GM23338 (cell line): ENCODE measurements at places on chromosomes 13 and 19. TPM values are rescaled to one million over a fixed set of nuclear protein-coding genes. Genes with fewer than 3 reads are reported as not detected.

SRRM5 gene
- total RNA-seq: not detected in 2 replicates

CRLF1 gene
- 17.1 and 18.1 TPM in 2 replicates for total RNA-seq

FIZ1 gene
- total RNA-seq: 10.1 and 12.6 TPM in 2 replicates

SOX21 gene
- 3.5 and 4.7 TPM in 2 replicates for total RNA-seq

ZAR1L gene
- 0.23 and 0.56 TPM in 2 replicates for total RNA-seq

GDF15 gene
- total RNA-seq: 15.7 and 19.8 TPM in 2 replicates

ANGPTL4 gene
- 1.4 and 2.2 TPM in 2 replicates for total RNA-seq

ZNF723 gene
- 0.59 TPM in 1 of 2 replicates, not detected in the other for total RNA-seq

CEACAM3 gene
- total RNA-seq: not detected in 2 replicates

ADGRE3 gene
- not detected in 2 replicates for total RNA-seq

DNA sequence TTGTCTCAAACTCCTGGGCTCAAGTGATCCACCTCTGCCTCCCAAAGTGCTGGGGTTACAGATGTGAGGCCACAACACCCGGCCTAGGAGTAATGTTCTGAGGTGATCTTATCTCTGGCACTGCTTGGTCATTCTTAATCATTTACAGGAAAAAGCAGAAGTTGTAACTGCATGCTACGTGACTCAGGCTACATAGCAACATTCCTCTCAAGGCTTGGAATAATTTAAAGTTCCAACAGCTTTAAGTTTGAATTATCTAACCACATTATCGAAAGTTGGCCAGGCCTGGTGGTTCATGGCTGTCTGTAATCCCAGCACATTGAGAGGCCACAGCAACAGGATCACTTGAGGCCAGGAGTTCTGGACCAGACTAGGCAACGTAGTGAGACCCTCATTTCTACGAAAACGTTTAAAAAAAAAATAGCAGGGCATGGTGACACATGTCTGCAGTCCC lies 3.9 kb upstream of the B9D2 start:
- H3K27me3 ChIP-seq: no peaks in the 10 kb centered on the region
- no peak overlapping the region for H3K4me3 ChIP-seq
- no peak for DNase-seq

DNA sequence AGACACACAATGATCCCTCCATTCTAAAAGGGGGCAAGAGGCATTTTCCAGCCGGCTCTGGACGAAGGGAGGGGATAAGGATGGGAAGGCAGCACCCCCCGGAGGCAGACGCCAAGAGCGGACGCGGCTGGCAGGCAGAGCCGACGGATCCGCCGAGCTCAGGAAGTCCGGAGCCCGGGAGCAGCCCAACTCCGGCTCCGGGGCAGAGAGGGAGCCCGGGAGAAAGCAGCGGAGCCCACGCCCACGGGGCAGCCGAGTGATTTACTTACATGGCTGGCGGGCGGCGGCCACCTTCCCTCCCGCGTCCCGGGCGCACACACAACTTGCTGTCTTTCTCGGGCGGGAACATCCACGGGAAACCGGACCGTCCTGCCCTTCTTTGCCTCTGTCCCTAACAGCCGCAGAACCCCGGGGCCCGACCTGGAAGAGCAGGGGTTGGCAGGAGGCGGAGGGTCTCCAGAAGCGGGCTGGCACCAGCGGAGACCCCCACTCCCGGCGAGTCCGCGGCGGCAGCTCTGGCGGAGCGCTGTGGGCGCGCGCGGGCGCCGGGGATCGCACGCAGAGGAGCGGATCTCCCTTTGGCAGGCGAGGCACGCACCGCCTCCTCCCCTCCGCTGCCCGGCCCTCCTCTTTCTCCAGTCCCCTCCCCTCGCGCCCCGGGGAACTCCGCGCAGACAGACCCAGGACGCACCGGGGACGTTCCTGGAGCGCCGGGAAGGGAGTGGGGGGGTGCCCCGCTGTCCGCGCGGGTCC lies at the start of gene LHFPL6:
LHFPL6 (minus strand) TSS at position 580 of the 753 bp plus-strand sequence.
- no peaks in the 10 kb centered on the region for H3K36me3 ChIP-seq
- no peak within 1 kb of the TSS for H3K27ac ChIP-seq
- peaks cover 12% of the 10 kb centered on the region for H3K4me1 ChIP-seq
- DNase-seq: peak; percentile 88
- peaks cover 45% of the 10 kb centered on the region for H3K27me3 ChIP-seq

DNA sequence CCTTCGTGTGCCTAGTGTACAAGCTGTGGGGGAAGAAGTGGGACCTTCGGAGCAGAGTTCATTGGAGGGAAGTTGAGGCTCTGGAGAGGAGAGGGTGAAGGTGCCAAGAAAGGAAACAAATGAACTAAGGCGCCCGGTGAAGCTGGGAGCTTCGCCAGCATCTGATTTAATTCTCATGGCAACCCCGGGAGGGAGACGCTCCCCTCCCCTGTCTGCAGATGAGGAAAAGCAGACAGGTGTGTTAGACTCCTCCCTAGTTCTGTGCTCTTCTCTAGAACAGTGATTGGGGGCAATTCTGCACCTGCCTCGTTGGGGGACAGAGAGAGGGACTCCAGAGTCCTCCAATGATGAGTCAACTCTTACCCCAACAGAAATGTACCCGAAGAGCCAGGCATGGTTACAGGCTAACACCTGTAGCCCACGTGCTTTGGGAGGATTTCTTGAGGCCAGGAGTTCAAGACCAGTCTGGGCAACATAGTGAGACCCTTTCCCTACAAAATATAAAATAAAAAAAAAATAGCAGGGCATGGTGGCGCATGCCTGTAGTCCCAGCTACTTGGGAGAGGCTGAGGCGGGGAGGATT lies 4.2 kb downstream of the SSC5D start:
- H3K4me1 ChIP-seq: peaks cover 14% of the 10 kb centered on the region; the same call in 1 of the 2 replicates
- H3K4me3 ChIP-seq: no peak overlapping the region
- no peak for DNase-seq
- H3K27me3 ChIP-seq: no peaks in the 10 kb centered on the region
- H3K27ac ChIP-seq: no peak overlapping the region

DNA sequence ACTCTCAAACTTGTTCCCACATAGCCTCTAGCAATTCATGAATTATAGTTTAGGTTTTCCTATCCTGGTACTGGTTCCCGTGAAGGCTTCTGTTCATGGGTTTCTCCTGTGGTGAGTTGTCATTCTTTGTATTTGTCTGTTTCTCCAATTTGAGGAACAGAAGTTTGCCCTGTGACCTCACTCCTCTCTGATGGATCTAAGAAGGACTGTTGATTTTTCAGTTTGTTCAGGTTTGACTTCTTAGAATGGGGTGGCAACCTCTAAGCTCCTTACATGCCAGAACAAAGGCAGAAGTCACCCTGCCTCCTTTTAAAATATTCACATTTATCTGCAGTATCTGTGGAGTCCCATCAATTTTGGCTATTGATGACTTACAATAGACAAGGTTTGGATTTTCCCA lies 354.0 kb downstream of the SPRY2 start:
- DNase-seq: no peak
- H3K4me3 ChIP-seq: no peak overlapping the region
- no peaks in the 10 kb centered on the region for H3K4me1 ChIP-seq
- no peak overlapping the region for H3K27ac ChIP-seq
- no peaks in the 10 kb centered on the region for H3K36me3 ChIP-seq

GRCh38 chr19:1672038-1672768 lies 19.8 kb upstream of the TCF3 start:
- no peak overlapping the region for H3K27ac ChIP-seq
- no peaks in the 10 kb centered on the region for H3K36me3 ChIP-seq
- peaks cover 99% of the 10 kb centered on the region for H3K27me3 ChIP-seq
- DNase-seq: peak; percentile 52

DNA sequence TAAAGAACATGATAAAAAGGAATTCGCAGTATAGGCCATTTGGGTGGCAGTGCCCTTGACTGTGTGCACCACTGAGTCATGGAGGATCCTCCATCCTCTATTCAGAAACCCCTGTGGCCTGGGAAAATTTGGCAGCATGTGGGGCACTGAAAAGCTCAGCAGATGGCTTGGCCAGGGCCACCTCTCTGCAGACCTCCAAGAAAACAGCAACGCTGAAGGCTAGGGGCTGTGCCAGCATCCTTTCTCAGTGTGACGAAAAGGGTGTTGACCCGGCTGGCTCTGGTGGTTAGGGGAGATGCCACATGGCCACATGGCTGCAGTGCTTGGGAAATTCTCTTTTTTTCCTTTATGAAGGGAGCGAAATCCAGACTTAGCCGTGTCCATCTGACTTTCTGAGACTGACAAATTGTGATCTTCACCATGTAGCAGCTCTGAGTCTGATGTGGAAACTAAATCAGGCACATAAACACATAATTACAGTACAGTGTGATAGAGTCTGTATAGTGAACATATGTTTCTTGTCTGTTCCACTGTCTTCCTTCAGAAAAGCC lies 178.0 kb downstream of the KCTD12 start:
- no peak for DNase-seq
- H3K4me1 ChIP-seq: no peaks in the 10 kb centered on the region
- H3K36me3 ChIP-seq: no peaks in the 10 kb centered on the region
- H3K4me3 ChIP-seq: no peak overlapping the region
- no peak overlapping the region for H3K27ac ChIP-seq
- no peaks in the 10 kb centered on the region for H3K27me3 ChIP-seq

- H3K4me1 ChIP-seq: peaks cover 14% of the 10 kb centered on the region
- H3K27ac ChIP-seq: peak overlapping the region; percentile 88
- H3K4me3 ChIP-seq: peak overlapping the region; percentile 99
- H3K27me3 ChIP-seq: no peaks in the 10 kb centered on the region
- DNase-seq: peak; percentile 89
These were observed 920 bp upstream of the TIMM13 start for GRCh38 chr19:2428321-2428690.

- H3K27me3 ChIP-seq: no peaks in the 10 kb centered on the region
- no peak overlapping the region for H3K4me3 ChIP-seq
These were observed 24.4 kb downstream of the PLA2G4C start for GRCh38 chr19:48085904-48086864.

GRCh38 chr19:36876993-36877938 lies 26.6 kb downstream of the ZNF345 start:
- no peaks in the 10 kb centered on the region for H3K27me3 ChIP-seq
- peaks cover 64% of the 10 kb centered on the region for H3K36me3 ChIP-seq
- no peaks in the 10 kb centered on the region for H3K4me1 ChIP-seq
- H3K4me3 ChIP-seq: no peak overlapping the region; the same call in 1 of the 2 replicates
- H3K27ac ChIP-seq: no peak overlapping the region
- peak; percentile 3 for DNase-seq

GRCh38 chr19:7997809-7998480 lies 7.5 kb downstream of the ELAVL1 start:
- no peaks in the 10 kb centered on the region for H3K27me3 ChIP-seq
- no peak for DNase-seq
- no peak overlapping the region for H3K4me3 ChIP-seq
- H3K4me1 ChIP-seq: peaks cover 32% of the 10 kb centered on the region

GRCh38 chr13:30734439-30734838 lies 904 bp upstream of the ALOX5AP start:
- H3K27ac ChIP-seq: no peak overlapping the region
- DNase-seq: no peak
- no peaks in the 10 kb centered on the region for H3K27me3 ChIP-seq
- no peak overlapping the region for H3K4me3 ChIP-seq
- H3K36me3 ChIP-seq: no peaks in the 10 kb centered on the region
- peaks cover 4% of the 10 kb centered on the region; the same call in 1 of the 2 replicates for H3K4me1 ChIP-seq

DNA sequence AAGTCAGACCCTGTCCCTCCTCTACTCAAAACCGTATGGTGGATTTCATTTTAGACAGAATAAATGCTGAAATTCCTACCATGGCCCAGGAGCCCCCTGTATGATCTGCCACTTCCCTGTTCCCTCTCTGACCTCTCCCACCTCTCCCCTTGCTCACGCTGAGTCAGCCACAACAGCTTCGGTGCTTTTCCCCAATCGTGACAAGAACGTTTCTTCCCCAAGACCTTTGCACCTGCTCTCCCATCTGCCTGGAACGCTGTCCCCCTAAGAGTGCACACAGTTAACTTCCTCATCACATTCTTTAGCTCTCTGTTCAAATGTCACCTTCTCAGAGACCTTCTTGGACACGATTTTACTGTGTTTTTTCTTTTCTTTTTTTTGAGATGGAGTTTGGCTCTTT lies 2.3 kb downstream of the VRK3 start:
- no peak overlapping the region for H3K27ac ChIP-seq
- no peak for DNase-seq
- H3K27me3 ChIP-seq: no peaks in the 10 kb centered on the region
- no peaks in the 10 kb centered on the region; the same call in 1 of the 2 replicates for H3K36me3 ChIP-seq

DNA sequence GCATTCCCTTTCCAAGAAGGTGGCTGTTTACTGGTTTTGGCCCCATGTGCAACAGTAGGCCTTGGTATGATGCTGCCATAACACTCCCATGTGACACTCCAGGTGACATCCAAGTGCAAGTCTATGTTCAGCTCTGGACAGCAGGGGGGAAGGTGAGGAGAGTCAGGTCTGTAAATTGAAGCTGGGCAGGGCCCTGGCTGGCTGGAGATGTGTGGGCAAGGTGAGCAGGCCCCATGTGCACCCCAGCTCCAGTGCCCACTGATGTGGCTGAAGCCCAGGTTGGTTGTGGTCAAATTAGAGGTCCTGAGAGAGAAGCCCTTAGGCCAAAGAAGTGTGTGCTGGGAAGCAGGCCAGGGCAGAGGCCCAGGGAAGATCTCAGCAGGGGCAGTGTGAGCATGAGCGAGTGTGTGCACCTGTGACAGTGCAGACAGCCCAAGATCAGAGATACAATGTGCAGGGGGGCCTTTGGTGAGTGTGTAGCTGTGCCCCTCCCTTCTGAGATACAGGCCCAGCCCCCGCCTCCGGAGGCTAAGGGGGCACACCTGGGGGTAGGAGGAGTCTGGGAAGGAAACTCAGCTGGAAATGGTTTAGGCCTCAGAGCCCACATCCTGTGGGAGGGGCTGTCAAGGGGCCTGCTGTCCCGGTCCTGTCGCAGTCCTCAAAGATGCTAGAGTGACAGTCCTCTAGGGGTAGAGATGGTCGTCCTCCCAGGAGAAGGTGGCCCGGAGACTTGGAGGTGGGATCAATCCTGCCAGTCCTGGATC lies 18.6 kb downstream of the DEDD2 start:
- H3K36me3 ChIP-seq: peaks cover 10% of the 10 kb centered on the region
- no peak overlapping the region for H3K27ac ChIP-seq
- no peak overlapping the region for H3K4me3 ChIP-seq
- DNase-seq: peak; percentile 32

DNA sequence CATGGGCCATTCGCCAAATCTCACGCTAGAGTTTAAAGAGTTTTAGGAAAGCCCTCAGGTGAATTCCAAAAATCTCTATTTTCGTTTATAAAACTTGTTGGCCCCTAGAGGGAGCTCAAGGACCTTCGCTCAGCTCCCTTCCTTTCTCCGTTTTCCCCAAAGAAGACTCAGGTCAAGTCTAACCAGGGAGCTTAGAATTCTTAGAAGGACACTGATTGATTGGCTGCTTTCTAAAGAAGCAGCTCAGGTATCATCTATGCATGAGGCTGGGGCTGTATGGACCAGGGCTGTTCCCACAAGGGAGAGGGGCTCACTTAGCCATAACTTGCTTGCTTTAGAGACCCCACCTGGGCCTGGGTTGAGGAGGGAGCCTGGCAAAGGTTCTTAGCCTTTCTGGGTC lies 20.5 kb downstream of the DZIP1 start:
- DNase-seq: peak; percentile 90
- no peaks in the 10 kb centered on the region for H3K27me3 ChIP-seq
- H3K27ac ChIP-seq: no peak overlapping the region
- H3K4me3 ChIP-seq: no peak overlapping the region

- H3K27me3 ChIP-seq: no peaks in the 10 kb centered on the region
- H3K4me3 ChIP-seq: no peak overlapping the region
- H3K27ac ChIP-seq: no peak overlapping the region
- no peaks in the 10 kb centered on the region; the same call in 1 of the 2 replicates for H3K4me1 ChIP-seq
These were observed 21.1 kb downstream of the TLE2 start for GRCh38 chr19:3007975-3008374.

GRCh38 chr19:16386619-16387240 lies 62.1 kb downstream of the KLF2 start:
- no peaks in the 10 kb centered on the region for H3K4me1 ChIP-seq
- H3K4me3 ChIP-seq: no peak overlapping the region
- peaks cover 20% of the 10 kb centered on the region for H3K36me3 ChIP-seq
- no peak overlapping the region for H3K27ac ChIP-seq
- DNase-seq: peak; percentile 73
